SW 1271 (cell line): ENCODE measurements at places on chromosomes 16 and 17.

- no peak for DNase-seq
Observed at GRCh38 chr16:50988441-50988840, 162.6 kb downstream of the SALL1 start.

DNA sequence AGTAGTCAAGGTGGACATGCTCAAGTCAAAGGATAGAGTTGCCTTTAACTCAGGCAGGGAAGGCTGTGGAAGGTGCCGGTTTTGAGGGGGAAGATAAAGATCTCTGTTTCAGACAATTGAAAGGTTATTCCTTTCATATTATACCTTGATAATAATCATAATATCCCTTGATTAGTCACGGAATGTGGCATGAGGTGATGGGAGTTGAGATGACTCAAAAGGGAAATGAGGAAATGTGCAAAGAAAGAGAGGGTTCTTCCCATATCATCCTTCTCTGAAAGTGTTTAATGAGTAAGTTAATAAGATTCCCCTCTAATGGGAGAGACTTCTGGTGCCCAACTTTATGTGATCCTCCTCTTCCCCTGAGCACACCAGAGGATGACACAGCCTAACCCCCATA, 43.1 kb upstream of the HS3ST2 start:
- DNase-seq = no peak

- no peak for DNase-seq
Observed at GRCh38 chr17:73777131-73777449, 132.8 kb upstream of the SDK2 start.

GRCh38 chr16:27174007-27174406, 29.3 kb upstream of the KDM8 start:
- DNase-seq = no peak

GRCh38 chr17:35740216-35740615, 8.8 kb downstream of the RASL10B start:
- no peak for DNase-seq
